ENCODE measurements at places on chromosomes 3 and 15.

DNA sequence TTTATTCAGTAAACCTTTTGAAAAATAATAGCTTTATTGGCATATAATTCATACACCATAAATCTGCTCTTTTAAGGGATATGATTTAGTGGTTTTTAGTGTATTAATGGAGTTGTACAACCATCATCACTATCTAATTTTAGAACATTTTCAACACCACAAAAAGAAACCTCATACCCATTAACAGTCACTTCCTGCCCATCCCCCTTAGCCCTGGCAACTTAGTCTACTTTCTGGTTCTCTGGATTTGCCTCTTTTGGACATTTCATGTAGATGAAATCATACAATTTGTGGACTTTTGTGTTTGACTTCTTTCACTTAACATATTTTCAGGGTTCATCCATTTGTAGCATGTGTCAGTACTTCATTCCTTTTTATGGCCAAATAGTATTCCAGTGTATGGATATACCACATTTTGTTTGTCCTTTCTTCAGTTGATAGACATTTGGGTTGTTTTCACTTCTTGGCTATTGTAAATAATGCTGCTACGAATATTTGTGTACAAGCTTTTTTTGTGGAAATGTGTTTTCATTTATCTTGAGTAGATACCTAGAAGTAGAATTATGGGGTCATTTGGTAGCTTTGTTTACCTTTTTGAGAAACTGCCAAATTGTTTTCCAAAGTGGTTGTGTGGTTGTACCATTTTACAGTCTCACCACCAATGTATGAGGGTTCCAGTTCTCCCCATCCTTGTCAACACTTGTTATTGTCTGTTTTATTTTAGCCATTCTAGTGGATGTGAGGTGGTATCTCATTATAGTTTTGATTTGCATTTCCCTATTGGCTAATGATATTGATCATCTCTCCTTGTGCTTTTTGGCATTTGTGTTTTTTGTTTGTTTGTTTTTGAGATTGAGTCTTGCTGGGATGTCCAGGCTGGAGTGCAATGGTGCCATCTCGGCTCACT is 45.8 kb downstream of the SMAD3 start:
- no peak for DNase-seq

GRCh38 chr3:165815682-165816081 is 21.5 kb downstream of the BCHE start:
- no peak for DNase-seq

GRCh38 chr15:66740802-66741201 is 38.8 kb downstream of the SMAD6 start:
- no peak for DNase-seq

- DNase-seq: no peak
These were observed 316.6 kb upstream of the TGFBR2 start for GRCh38 chr3:30289766-30290165.

- DNase-seq: no peak
These were observed 20.5 kb downstream of the CCR9 start for GRCh38 chr3:45906681-45907407.

GRCh38 chr15:33154351-33155166 is 40.0 kb downstream of the FMN1 start:
- no peak for DNase-seq

DNA sequence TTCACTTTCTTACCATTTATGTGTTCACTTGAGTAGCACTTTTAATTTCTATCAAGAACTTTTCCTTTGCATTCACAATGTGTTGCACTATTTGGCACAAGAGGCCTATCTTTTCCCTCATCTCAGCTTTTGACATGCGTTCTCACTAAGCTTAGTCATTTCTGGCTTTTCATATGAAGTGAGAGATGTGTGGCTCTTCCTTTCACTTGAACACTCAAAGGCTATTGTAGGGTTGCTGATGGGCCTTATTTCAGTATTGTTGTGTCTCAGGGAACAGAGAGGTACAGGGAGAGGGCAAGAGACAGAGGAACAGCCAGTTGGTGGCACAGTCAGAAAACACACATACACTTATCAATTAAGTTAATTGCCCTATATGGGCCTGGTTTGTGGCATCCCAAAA is 127.4 kb upstream of the MLF1 start:
- no peak for DNase-seq

GRCh38 chr3:149368674-149369497 is 8.6 kb downstream of the TM4SF1 start:
- DNase-seq: no peak

- DNase-seq: no peak
These were observed 45.5 kb downstream of the SUCNR1 start for GRCh38 chr3:151919030-151919328.

DNA sequence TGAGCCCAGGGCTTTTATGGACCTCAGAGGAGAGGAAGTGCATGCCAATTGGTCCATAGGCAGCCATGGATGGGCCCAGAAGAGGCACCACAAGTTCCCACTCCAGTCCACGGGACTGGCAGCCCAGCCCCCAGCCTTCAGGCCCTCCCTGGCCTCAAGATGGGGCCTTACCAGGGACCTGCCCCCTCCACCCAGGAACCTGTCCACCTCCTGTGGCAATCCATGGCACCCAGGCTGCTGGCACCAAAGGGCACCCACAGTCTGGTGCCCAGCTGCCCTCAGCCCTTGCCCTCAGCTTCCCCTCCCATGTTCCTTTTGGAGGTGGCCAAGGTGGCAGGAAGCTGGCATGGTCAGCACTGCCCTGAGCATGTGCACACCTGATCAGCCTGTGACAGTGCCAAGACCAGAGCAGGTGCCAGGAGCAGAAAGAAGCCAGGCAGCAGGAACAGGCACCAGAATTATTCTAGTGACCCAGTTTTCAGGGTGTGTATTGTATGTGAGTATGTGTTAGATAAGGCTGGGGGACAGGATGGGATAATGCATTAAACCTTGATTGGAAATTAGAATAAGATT is 415.0 kb downstream of the NTRK3 start:
- no peak for DNase-seq

GRCh38 chr3:195096484-195097330 is 174.3 kb downstream of the XXYLT1 start:
- no peak for DNase-seq

GRCh38 chr3:29525254-29525881 is 244.5 kb downstream of the RBMS3 start:
- DNase-seq: no peak

DNA sequence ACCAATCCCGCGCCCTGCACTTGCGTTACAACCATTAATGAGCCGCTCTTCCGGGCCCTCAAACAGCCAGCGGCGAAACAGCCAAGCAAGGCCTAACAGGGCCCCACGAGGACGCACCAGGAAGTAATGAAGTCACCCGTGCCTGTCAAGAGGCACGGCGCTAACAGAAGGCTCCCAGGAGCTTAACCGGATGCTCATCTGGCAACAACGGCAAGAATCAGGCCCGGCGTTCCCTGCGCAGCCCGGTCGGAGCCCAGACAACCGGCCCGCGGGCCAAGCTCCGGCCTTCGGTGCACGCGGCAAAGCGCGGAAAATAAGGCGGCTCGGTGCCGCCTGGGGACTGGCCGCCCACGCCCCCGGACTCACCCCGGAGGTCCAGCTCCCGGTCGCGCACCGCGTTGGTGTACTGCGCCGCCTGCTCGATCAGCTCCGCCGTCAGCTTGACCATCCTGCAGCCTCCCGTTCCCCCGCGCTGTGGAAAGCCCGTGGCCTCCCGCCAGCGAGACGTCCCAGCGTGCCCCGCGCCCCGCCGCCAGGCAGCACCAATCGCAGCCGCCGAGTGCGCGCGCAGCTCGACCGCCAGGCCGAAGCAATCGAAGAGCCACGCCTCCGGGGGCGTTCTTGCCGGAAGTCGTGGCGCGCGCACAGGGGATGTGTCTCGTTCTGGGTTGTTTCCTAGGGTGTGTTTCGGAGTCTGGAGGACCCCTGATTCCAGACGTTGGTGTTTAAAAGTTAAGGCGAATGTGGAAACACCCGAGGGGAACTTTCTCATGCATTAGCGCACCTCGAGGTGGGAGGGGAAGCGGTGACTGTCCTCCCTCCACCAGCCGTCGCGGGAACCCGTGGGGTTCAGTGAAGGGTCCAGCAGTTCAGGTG is at the start of gene SNRPA1:
Gene SNRPA1, minus strand, starts transcription at position 518 of the 876 bp plus-strand sequence. Its CDS starts 70 bp downstream, at position 448.
- peak; percentile 96 for DNase-seq

DNA sequence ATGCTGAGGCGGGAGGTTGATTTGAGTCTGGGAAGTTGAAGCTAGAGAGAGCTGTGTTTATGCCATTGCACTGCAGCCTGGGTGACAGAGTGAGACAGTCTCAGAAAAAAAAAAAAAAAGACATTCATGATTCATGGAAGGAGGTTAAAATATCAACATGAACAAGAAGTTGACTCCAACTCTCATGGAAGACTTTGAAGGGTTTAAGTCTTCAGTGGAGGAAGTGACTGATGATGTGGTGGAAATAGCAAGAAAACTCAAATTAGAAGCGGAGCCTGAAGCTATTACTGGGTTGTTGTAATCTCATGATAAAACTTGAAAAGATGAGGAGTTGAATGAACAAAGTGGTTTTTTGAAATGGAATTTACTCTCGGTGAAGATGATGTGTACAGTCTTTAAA is 491.8 kb downstream of the SQOR start:
- DNase-seq: no peak

DNA sequence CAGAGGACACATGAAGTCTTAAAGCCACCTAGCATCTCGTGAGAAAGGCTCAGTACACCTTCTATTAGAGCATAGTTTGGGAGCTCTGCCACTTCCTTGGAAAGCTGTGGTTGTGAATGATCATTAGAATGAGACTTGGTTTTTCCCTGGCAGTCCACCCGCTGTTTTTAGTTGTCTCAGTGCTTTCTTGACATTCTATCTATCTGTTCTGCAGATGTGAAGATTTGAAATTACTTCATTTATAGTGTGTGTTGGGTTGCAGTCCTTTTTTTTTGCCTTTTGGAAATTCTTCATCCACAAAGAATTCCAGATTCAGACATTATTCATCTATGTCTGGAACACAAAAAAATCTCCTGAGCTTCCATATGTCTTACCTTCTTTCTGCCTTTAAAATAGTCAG is 23.7 kb downstream of the PPP2R3A start:
- DNase-seq: no peak

DNA sequence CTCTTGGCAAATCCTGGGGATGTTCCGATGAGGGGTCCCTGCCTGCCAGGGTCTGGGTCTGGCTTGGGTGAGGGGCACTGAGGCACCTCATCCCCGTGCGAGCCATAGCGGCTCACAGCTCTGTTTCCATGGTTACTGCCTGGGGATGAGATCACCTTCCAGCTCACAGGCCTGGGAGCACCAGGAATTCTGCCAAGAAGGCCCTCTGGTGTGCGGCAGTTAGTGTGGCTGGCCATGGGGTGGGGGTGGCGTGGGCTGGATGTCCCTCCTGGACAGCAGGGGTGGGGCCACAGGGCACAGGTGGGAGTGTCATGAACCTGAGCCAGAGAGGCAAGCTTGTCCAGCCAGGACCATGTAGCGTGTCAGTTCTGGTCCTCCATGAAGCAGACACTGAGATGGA is 22.1 kb upstream of the PRR23E start:
- no peak for DNase-seq

DNA sequence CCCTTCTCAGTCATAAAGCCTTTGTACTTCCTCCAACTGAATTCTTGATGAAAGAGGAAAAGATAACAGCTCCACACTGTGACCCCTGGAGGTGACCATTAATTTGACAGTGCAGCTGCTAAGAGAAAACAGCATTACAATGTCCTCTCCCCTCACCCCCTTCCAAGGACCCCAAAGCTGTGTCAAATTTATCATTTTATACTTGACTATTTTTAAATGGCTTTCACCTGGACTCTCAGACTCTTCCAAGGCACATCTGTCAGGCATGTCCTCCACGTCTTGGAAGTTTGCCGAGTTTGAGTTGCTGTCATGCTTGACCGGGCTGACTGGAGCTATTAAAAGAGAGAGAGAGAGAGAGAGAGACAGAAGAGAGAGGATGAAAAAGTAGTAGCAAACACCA is 236.5 kb downstream of the WDR72 start:
- no peak for DNase-seq

DNA sequence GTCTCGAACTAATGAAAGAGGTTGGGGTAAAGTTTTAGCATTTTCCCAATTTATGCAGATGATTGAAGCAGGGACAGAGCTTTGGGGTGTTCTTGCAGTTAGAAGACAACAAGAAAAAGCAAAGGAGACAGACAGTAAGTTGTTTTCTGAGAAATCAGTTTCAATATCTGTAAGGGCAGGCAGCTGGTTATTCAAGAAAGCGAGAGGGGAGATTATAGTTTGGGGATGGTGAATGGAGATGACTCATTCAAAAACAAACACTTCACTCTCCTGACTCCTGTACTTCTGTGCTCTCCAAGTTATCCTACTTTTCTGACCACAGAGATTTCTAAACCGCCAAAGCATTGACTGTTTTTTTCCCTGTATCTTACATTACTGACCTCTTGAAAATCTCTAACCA is 352.0 kb downstream of the GAP43 start:
- DNase-seq: no peak

- DNase-seq: no peak
These were observed 37.6 kb downstream of the PLXNA1 start for GRCh38 chr3:127020543-127020942.

DNA sequence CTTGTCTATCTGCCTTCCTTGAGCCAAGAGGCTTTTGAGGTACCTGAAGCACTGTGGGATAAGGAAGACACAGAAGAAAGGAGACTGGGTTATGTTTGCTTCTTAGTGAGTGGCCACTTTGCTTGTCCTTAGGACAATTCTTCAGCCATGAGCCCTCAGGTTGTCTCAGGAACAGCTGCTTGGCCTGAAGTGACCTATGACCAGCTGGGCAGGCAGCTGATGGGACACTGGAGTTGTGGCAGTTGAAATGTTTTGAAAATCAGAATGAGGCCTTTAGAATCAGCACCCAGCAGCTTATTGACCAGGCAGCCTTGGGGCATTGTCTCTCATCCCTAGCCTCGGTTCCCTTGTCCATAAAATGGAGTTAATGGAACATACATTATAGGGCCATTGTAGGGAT is 37.0 kb downstream of the RBP2 start:
- no peak for DNase-seq

- no peak for DNase-seq
These were observed 365.0 kb downstream of the FOXP1 start for GRCh38 chr3:71218508-71218907.

DNA sequence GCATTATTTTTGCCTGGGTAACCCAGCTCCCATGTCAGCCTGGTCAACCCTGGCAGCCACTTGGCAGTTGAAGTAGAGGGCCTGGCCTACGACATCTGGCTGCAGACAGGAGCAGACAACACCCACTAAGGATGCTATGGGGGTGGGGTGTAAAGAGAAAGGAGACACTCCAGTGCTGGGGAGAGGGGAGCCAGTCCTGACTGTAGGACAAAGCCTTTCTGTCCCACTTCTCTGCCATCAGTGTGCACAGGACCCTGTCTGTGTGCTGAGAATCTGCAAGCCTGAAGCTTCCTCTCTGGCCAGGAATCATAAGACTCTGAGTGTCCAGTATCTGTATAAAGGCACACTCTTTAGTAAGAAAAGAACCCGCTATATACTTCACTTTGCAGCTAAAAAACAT is 96.3 kb upstream of the CHRM5 start:
- no peak for DNase-seq

GRCh38 chr3:100144255-100144866 is 30.1 kb upstream of the FILIP1L start:
- no peak for DNase-seq
